ENCODE measurements at places on chromosomes 16 and 17.
A peak's percentile ranks its signal among the peaks of the same experiment; 100 is the strongest.

GRCh38 chr17:63381101-63381729 is 64.9 kb downstream of the CYB561 start:
- DNase-seq = no peak

DNA sequence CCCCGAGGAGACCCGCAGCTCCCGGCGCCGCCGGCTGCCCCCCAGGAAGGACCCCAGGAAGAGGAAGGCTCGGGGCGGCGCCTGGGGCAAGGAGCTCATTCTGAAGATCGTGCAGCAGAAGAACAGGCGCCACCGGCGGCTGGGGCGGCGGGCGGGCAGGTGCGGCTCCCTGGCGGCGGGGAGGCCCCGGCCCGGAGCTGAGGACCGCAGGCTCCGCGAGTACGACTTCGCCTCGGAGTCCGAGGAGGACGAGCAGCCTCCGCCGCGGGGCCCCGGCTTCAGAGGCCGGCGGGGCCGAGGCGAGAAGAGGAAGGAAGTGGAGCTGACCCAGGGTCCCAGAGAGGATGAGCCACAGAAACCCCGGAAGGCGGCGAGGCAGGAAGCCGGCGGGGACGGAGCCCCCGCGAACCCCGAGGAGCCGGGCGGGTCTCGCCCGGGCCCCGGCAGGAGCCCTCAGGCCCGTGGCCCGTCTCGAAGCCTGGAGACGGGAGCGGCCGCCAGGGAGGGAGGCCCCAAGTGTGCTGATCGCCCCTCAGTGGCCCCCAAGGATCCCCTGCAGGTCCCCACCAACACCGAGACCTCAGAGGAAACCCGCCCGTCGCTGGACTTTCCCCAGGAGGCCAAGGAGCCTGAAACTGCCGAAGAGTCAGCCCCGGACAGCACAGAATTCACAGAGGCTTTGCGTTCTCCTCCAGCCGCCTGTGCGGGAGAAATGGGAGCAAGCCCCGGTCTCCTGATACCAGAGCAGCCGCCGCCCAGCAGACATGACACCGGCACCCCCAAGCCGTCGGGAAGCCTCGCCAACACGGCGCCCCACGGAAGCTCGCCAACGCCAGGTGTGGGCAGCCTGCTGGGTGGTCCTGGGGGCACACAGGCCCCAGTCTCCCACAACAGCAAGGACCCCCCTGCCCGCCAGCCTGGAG is 22.3 kb upstream of the ZFPM1 start:
- no peak for DNase-seq

DNA sequence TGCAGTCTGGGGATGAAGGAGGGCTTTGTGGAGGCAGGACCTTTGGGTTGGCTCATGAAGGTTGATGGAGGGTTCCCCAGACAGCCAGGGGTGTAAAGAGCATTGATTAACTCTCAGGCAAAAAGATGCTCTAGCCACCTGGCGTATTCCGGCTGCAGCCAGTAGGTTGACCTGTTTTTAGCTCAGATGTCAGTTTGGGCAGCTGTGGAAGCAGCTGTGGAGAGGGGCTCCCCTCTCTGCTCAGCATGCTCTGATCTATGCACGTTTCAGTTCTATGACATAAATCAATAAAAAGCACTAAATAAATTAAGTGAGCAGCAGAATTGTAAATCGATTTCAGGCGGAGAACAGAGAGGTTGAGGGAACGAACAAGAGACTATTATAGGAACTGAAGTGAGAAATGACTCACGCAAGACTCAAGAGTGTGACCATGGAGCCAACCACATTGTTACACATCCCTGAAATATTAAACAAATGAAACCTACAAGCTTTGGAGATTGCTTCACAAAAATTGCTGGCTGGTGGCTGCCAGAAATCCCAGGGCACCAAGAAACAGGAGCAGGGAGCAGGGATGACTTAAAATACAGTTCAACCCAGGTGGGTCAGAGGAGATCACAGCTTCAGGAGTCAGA is 111.9 kb downstream of the GSG1L start:
- DNase-seq = no peak

- no peak for DNase-seq
These were observed 152.2 kb downstream of the SNX11 start for GRCh38 chr17:48259694-48260291.

DNA sequence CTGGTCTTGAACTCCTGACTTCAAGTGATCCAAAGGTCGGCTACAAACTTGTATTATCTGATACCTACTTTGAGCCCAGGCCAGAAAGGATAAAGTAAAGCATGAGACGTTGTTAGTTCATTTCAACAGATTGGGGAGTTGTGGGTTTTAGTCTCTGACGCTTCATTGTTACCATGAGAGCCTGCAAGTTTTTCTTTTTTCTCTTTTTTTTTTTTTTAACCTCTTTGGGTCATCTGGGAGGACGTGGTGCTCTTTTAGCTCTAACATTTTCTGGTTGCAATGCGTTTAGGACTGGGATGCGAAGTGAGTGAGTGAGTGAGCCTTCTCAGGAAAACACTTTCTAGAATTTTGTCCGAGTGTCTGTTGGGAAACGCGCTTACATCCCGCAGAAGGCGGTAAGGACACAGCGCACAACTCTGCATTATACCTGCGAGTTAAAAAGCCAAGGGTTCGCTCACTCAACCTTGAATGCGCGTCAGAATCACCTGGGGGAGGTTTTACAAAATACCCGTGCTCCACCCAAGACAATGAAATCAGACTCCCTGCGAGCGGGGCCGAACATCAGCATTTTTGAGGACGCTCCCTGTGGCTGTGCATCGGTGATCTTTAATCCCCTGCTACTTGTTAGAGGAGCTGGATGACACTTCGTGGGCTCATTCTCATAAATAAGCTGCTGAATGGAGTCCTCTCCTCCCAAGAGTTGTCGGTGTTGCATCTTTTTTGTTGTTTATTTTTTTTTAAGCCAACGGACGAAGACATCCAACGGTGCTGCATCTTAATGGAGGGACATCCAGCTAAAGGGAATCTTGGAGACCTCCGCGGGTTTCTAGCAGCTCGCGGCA is 629 bp upstream of the RNF135 start:
- no peak for DNase-seq

DNA sequence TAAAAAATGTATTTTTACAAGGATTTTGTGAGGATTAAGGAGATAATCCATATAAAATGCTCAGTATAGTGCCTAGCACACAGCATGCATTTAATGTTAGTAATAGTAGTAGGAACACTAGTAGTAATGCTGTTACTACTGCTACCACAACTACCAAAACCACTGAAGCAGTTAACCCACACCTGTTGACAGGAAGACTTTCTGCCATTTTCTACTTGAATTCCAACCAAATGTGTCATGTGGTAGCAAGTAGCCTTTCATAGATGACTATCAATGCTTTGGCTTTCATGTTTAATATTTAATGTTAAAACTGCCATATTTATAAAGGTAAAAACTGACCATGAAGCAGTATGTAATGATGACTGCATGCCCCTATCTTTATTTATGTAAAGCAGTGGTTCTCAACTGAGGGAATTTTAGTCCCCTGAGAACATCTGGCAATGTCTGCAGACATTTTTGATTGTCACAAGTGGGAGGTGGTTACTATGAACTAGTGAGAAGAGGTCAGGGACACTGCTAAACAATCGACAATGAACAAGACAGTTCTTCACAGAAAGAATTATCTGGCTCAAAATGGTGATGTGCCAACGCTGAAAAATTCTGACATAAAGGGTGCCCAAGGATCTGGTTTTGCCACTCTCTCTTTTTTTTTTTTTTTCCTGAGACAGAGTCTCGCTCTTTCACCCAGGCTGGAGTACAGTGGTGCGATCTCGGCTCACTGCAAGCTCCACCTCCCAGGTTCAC is 89.4 kb downstream of the ITFG1 start:
- DNase-seq = no peak

DNA sequence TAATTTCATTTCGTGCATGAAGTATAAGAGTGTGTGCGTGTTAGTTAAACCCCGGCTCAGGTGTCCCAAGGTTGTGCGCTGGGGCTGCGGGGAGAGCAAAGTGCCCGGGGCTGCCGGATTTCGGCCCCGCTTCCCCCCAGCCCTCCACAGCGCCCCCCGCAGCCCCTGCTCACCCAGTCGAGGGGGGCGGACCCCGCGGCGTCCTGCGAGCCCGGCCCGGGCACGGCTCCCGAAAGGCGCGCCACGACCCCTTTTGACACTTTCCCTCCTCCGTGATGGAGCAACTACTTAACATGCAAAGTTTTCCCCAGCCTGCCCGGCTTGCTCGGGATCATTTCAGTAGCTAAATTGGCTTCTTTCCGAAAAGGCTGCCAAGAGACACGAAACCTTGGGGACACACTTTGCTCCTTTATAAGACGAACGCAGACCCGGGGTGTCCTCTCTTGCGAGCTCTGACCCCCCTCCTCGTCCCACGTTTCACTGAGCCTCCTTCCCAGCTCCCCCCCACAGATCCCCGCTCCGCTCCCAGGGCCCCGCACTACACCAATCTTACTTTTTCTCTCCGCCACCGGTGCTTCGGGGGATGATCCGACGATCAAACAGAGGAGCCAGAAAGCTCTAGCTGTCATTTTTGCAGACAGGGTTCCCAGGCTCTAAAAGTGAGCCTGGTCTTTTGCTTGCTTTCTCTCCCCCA is 552 bp downstream of the C17orf58 start:
- DNase-seq = no peak

- no peak for DNase-seq
These were observed 262.0 kb downstream of the CPPED1 start for GRCh38 chr16:12541672-12542071.

- DNase-seq = no peak
These were observed 11.9 kb upstream of the AURKB start for GRCh38 chr17:8222380-8222629.

DNA sequence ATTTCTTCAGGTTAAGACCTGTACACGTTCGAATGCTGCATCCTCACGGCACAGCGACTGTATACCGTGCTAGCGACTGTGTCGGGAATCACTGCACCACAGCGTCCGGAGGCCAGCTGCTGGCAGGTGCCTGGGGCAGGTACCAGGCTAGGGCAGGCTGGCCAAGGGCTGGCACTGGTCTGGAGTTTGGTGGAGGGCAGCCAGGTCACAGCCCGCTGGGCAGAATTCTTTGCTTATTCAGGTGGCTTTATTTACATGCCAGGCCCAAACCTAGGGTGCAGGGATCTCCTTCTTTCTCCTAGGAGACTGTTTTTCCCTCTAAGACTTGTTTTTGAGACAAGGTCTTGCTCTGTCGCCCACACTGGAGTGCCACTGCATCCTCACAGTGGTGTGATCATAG is 37.9 kb downstream of the COTL1 start:
- no peak for DNase-seq

- no peak for DNase-seq
These were observed 591 bp downstream of the YPEL3 start for GRCh38 chr16:30095166-30096078.

GRCh38 chr16:5619304-5619703 is 521.7 kb upstream of the EEF2KMT start:
- DNase-seq = no peak

DNA sequence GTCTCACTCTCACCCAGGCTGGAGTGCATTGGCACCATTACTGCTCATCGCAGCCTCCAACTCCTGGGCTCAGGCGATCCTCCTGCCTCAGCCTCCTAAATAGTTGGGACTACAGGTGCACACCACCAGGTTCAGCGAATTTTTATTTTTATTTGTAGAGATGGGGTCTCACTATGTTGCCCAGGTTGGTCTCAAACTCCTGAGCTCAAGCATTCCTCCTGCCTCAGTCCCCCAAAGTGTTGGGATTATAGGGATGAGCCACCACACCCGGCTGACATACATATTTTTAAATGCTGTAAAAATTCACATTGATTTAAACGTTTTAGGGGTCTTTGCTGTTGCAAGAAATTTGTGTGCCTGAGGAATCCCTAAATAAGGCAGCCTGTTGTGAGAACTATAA is 24.8 kb upstream of the SEC14L1 start:
- no peak for DNase-seq

DNA sequence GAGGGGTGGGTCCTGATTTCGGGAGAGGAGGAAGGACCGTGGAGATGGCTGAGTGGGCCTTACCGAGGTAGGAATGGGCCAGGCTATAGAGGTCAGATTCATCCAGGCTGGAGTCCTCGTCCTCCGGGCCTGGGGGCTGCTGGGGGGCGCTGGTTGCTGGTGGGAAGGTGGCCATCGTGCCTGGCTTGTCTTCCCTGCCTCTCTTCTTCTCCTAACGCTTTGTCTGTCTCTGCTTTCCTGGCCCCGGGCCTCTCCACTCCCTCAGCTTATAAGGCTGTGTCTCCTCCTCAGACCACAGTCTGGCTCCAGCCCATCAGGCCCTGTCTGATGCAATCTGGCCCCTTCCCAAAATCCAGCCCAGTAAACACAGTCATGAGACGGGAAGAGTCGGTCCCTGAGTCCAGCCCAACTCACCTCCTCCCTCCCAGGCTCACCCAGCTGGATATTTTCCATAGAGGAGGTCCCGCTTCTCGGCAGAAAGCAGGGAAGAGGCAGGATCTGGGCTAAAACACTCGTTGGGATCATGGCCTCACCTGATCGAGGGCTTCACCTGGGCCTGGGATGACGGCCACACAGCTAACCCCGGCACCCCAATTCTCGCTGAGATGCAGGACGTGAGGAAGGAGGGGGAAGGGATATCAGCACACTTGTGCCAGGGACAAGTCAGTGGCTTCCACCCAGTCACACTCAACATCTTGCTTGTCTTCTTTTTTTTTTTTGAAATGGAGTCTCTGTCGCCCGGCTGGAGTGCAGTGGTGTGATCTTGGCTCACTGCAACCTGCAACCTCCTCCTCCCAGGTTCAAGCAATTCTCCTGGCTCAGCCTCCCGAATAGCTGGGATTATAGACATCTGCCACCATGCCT is at the start of gene NUPR1:
TSS of gene NUPR1 (minus strand) at position 242 of the 864 bp plus-strand sequence. CDS start at position 175, 67 bp downstream.
- DNase-seq = peak; percentile 34

DNA sequence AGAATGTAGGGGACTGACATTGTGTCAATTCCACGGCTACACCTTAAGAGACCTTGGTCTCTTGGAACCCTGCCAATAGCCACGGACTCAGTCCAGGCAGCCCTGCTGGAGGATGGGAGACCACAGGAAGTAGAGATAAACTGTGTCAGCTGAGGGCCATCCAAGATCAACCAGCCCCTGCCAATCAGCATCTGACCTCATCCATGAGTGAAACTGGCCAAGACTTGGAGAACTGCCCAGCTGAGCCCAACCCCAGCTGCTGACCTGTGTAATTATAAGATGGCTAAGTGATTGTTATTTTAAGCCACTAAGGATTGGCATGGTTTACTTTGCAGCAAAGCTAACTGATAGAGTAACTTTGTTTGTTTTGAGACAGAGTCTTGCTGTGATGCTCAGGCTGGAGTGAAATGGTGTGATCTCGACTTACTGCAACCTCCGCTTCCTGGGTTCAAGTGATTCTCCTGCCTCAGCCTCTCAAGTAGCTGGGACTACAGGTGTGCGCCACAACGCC is 13.3 kb upstream of the YWHAE start:
- no peak for DNase-seq

DNA sequence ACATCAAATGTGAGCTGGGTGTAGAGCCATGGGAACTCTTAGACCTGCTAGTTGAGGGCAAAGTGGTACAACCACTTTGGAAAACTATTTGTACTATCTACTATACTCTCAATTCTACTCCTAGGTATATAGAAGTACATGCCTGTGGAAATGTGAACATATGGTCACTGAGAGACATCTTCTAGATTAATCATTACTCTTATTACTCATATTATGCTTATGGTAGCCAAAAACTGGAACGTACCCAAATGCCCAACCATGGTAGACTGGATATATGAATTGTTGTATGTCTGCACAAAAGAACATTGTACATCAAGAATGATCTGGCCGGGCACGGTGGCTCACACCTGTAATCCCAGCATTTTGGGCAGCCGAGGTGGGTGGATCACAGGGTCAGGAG is 2.7 kb downstream of the WDR45B start:
- DNase-seq = no peak

Measured in esophagus squamous epithelium (tissue), 5 donors.